ENCODE measurements at places on chromosomes 6 and 20.
A peak's percentile ranks its signal among the peaks of the same experiment; 100 is the strongest.

GRCh38 chr6:163427498-163428254, 13.2 kb downstream of the QKI start:
- DNase-seq = peak; percentile 33

DNA sequence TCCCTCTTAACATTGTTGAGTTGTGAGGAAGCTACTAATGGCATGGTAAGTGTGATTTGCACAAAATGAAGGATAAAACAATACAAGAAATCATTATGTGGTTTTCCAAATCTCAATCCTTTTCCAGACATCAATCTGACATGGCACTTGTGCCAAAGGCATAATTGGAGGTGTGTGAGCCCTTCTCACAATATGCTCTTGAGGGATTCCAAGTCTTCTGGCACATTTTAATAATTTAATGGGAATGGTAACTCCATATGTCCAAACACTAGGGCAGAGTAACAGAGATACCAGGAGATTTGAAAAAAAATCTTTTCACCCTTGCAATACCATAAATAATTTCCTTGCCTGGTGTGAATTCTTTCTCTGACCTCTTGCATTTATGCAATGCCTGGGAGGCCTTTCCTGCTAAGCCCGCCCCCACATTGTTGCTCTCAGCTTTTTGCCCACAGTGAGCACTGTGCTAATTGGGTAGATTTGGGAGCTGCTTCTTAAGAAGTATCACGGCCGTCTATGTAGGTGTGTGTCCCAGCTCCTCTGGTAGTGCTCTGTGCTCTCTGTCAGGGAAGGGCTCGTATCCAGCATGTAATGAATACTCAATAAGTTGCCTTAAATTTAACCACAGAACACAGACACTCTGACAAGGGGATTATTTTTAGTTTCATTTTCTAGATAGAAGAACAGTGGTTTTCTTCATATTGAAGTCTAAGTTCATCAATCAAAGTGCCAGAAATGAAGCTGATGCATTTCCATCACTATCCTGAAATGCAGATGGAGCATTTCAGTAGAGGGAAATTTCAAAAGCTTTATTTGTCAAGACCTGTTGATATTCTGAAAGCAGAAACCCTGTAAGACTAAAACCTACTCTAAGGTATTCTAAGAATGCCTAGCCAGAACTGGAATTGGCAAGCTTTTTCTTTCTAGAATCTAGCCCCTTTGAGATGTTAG, 54.4 kb upstream of the CEP85L start:
- DNase-seq = peak; percentile 37

GRCh38 chr20:4063631-4064030, 48.3 kb upstream of the RNF24 start:
- DNase-seq = no peak

GRCh38 chr6:38018755-38019165, 199.2 kb downstream of the ZFAND3 start:
- no peak for DNase-seq

DNA sequence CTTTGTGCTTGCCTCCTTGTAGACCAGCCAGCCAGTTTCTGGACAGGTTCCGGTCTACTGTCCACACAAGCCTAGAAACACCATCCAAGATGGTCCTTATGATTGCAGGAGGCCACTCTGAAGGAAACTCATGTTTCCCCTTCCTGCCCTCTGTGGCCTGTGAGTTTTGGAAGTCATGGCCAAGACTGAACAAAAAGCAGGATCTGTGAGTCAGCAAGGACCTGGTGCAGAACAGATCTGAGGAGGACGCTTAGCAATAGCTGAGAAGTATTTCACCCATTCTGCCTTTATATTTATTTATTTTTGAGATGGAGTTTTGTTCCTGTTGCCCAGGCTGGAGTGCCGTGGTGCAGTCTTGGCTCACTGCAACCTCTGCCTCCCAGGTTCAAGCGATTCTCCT, 134.6 kb upstream of the EEF1E1 start:
- DNase-seq = no peak

- no peak for DNase-seq
These were observed 21.7 kb downstream of the VPS52 start for GRCh38 chr6:33249732-33250630.

DNA sequence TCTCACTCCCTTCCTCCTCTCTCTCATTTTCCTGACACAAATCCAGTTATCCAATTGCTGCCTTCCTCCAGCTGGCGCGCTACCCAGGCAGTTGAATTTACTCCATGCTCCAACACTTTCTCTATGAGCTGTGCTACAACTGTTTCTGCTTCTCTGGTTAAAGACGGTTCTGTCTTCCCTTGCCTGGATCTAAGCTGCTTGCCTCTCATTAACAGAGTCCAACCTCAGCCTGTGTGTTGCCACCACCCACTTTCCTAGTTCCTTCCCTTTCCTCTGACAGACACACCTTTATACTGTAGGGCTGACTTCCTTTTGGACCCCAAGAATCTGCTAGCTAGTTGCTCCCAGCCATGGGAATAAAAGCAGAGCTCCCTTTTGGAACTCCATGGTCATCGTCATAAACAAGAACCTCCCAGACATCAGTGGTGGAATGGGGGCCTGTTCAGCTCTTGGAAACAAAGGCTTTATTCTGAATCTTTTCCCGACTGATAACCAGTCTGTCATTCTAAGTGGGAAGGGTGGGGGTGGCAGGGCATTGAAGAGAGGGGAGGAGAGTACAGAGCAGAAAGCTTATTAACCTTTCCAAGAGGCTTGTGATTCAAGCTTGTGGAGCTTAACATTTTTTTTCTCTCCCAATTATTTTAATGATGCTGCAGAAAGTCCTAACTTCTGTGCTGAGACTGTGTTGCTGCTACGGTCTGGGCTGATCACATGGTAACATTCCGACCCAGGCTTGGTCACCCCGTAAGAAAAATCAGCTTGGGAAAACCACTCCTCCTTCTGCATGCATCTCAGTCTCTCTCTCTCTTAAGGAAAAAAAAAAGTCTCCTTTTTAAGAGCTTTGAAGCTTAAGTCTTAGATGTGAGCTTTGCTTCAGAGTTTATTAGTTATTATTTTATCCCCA, 31.3 kb upstream of the BMP2 start:
- no peak for DNase-seq

GRCh38 chr20:31943052-31943471, 8.8 kb downstream of the PDRG1 start:
- no peak for DNase-seq

DNA sequence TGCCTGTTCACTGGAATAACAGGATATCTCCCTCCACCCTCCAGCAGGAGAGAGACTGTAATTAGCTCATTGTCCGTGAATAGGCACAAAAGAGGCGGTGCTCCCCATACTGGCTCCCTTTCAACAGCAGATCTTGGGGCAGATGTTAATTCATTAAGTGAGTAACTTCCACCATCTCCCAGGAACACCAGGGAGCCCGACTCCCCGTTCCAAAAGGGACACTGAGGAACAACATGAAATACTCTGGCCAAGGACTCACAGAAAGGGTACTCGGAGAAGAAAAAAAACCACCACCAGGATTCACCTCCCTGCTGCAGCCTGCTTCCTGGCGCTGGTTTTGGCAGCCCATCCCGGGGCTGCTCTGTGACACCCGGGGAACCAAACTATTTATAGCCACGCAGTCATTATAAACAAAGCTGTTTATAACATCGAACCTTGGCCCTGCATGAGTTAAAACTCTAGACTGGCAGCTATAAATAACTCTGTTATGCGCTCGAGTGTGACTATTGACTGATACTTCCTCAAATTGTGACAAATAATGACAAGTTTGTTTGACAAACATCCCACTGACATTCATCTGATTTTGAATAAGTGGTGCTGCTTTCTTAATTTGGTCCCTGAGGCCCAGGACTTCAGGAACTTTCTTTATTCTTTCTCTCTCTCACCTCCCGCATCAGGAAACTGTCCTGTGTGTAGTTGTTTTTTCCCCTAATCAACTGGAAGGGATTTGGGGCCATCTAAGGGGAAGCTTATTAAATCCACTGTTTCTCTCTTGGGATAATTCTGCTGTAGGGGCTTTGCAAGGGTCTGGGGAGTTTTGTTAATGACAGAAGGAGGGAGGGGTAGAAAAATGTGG, 521.6 kb downstream of the CD83 start:
- no peak for DNase-seq

GRCh38 chr6:90758741-90759140, 171.9 kb upstream of the MAP3K7 start:
- no peak for DNase-seq

- no peak for DNase-seq
These were observed 112.2 kb downstream of the TFAP2A start for GRCh38 chr6:10302566-10303235.

- peak; percentile 8 for DNase-seq
These were observed at the start of gene CST3 for GRCh38 chr20:23637282-23638221. Gene CST3 (minus strand): TSS chr20:23637955. CDS start chr20:23637862, 93 bp downstream.

- no peak for DNase-seq
These were observed 15.9 kb upstream of the BTN1A1 start for GRCh38 chr6:26484161-26484560.

DNA sequence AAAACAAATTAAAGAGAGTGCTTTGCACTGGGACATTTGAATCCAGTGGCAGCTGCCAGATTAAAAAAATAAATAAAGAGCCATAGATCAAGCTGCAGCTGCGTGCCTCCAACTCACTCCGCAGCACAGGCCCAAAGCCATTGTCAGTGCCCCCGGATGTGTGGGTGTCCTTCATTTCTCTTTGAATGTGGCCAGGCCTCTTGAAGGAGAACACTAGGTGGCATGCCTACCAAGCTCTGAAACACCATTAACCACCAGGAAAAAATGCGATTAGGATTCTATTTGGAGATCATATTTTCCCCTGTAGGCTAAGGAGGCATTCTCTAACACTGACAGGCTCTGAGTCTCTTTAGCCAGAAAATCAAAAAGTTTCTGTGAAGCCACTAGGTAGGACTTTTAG, 549.8 kb downstream of the PRKN start:
- DNase-seq = no peak

DNA sequence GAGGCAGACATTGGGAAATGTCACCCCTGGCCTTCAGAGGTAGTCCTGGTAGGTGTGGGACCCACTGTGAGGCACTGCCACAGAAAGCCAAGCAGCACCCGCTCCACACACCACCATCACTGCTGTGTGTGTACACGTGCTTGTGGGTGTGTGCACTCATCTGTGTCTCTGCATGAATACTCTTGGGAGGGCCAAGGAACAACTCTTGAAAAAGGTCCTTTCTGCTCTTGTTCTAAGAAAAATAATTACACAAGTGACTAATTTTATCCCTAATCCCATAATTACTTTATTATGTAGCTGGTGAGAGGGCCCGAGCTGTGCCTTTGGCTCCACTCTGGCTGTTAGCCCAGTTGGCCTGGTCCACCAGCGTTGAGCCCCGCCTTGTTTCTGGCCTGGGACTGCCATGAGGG, 21.7 kb upstream of the EPB41L1 start:
- no peak for DNase-seq

GRCh38 chr6:147589739-147590250, 81.3 kb downstream of the SAMD5 start:
- no peak for DNase-seq

- DNase-seq = no peak
These were observed 28.0 kb downstream of the FRMD1 start for GRCh38 chr6:168050881-168051586.

DNA sequence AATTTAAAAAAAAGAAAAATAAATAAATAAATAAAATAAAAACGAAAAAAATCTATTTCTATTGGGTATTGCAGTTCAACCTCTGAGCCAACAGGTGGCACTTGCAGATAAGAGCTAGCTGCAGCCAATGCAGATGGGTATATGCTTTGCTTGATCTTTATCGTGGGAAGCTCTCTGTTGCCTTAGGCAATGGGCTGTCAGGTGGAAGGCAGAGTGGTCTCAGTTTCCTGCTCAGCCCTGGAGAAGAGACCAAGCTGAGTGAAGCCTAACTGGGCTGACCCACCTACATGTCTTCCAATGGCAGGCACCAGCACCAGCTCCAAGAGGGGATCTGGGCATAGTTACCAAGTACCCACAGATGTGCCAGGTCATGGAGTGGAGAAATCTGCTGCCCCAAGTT, 95.0 kb downstream of the AK9 start:
- peak; percentile 2 for DNase-seq

DNA sequence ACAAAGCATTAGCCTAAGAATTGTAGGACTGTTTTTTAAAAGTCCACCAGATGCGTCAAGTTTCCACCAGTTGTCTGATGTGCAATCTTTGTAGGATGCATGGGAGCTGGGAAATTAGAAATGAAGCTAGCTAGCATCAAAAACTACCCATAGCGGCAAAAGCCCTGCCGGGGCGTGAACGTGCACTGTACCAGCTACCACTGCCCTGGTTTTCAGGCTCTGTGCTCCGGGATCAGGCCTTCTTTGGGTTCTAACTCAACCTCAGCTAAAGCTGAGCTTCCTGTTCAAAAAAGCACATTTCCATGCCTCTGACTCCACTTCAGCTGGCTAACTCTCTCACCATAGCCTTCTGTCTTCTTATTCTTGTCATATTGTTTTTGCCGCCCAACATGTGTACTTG, 26.9 kb upstream of the FUCA2 start:
- DNase-seq = no peak

GRCh38 chr20:53468587-53468986, 125.1 kb downstream of the ZNF217 start:
- DNase-seq = no peak

DNA sequence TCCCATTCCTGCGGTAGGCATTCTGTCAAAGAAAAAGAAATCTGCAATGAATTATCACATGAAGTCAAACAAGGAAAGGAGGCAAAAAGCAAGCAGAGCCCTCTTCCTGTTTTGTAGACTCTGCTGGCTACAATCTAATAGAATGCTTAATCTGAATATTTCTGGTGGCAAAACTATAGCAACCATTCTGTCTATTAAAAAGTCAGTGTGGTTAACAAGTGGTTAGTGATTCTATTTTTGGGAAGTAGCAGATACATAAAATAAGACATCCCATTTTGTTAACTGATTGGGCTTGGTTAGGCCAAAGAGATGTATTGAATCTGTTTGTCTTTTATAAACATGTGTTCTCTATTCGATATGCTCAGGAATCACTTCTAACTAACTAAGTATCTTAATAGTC, 442.3 kb downstream of the CDC5L start:
- peak; percentile 4 for DNase-seq

DNA sequence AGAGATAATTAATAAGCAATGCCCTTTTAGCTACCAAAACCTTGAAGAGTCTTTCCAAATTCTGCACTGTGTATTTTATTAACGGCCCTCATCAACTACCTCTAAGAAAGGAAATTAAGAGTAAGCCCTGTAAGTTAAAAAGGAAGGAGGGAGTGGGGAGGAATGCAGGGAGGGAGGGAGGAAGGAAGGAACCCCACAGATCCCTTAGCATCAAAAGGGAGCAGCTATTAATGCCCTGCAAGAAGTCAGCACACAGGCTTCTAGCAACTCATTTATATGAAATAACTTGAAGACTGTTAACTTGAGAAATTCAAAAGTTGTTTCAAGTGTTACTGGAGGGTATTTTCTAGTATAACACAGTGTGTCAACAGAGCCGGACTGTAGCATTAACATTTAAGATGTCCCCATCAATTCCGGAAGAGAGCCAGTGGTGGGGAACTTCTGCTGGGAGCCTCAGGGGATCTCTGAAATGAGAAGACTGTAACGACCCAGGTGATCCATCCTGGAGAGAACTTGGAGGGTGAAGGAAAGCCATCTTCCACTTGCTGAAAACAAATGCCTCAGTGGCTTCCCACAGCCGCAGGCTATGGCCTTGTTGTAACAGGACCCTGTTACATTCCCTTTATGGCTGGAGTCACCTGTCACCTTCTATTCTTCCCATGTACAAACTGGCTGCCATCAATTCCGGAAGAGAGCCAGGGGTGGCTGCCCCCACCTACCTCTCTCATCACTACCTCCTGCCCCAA, 33.2 kb downstream of the SLC22A23 start:
- DNase-seq = no peak

GRCh38 chr6:10545482-10545881, 24.3 kb downstream of the GCNT2 start:
- no peak for DNase-seq

All from CD4-positive, alpha-beta T cell treated with Interleukin-12 subunit alpha and Interleukin-12 subunit beta, for 1 hour (primary cell).